ENCODE measurements at places on chromosomes 3 and 15.
A peak's percentile ranks its signal among the peaks of the same experiment; 100 is the strongest.

DNA sequence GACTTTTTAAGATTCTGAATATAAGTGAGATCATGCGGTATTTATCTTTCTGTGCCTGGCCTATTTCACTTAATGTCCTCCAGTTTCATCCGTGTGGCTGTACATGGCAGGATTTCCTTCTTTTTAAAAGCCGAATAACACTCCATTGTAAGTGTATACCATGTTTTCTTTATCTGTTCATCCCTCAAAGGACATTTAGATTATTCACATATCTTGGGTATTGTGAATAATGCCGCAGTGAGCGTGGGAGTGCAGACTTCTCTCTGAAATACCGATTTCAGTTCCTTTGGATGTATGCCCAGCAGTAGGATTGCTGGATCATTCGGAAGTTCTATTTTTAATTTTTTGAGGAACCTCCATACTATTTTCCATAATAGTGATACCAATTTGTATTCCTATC is 136.1 kb downstream of the APBA2 start:
- no peak for DNase-seq

DNA sequence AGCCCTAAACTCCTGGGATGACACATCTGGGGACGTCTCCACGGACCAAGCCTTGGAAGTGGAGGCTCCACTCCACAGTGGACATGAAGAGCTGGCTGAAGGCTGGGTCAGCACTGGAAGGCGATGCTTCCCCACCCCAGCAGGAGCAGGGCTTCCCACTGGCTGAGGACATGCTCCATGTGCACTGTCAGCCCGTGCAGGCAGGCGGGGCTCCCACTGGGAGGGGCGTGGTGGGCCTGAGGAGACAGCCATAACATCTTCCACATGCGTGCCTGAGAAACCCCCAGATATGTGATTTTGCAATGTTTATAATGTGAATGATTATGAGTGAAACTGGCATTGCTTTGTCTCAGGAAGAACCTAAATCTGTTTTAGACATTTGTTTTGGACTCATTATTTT is 231.3 kb downstream of the KLF13 start:
- DNase-seq = no peak

DNA sequence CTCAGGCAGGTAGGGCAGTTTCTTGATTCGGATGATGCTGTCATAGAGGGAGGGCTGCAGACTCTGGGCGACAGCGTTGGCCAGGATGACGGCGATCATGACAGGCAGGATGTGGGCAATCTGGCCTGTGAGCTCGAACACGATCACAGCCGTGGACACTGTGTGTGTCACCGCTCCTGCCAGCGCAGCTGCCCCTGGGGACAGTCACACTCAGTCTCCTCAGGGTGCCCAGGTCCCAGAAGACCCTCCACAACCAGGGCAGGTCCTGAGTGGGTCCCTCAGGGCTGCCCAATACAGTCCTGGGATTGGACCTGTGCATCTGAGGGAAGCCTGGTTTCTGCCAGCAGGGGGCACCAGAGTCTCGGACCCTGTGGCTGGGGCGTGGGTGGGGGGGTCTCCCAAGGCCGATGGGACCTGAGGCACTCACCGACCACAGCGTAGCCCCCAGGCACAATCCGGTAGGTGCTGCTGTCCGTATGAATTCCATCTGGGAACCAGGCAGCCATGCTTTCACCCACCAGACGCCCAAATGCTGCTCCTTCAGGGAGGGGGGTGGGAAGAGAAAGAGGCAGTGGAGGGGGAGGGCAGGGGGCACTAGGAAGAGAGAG is 7.2 kb downstream of the CLCN2 start:
- DNase-seq = peak; percentile 87

DNA sequence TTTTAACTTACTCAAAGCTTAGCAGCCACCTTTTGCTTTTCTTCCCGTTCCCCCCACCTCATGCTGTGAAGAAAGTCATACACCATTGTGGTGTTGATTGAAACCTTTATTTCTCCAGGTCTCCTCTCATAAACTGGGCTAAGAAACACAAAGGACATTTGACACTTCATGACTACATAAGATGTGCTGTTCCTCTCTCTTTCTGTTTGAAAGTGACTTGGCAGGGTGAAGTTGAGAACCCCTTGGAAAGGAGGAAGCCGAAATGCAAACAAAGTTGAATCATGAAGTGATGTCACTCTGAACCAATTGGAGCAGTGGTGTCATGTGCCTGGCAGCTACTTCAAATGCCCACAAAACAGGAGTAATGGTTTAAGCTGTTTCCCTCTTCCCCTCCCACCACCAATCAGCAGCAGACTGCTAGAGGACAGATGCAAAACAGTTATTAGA is 174.7 kb downstream of the IGF1R start:
- no peak for DNase-seq

DNA sequence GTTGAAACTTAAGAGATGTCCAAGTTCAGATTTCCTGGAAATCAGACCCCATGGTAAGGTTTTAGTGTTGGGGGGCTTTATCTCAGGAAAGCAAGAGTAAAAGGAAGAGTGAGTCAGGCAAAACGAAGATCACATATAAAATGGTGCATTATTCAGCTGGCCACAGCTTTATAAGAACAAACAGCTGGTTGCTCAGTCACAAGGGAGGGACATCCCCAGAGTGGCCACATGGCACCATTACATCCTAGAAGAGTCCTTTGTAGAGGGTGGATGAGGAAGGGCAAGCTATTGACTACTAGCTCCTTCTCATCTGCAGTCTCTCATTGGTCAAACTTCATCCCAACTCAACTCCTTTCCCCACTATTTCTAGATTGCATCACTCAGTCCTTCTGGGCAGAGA is 68.3 kb upstream of the COL8A1 start:
- DNase-seq = no peak

GRCh38 chr15:78654272-78654671 is 13.3 kb upstream of the CHRNB4 start:
- no peak for DNase-seq

- DNase-seq = no peak
Measured at GRCh38 chr3:73719861-73720260, 95.1 kb upstream of the PDZRN3 start.

DNA sequence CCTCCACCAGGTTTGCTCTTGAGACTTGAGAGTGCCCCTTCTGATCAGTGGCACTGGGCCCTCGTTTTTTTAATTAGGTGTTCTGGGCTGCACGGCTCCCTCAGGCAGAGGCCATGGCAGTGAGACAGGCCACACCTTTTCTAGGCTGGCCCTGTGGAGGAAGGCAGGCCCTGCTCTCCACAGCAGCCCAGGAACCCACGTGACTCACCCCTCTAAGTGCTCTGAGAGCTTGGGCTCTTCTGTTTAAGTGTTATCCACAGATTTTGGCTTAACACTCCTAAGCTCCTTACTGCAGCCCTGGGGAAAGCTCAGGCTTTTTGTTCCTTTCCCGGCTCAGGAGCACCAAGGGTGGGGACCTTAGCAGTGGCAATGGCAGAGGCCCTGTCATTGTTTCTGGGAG is 463.2 kb upstream of the GBE1 start:
- DNase-seq = no peak

Measured in activated CD8-positive, alpha-beta memory T cell treated with anti-CD3 and anti-CD28 coated beads for 24 hours (primary cell).